ENCODE measurements at places on chromosomes 16 and 17. TPM values are rescaled to one million over a fixed set of nuclear protein-coding genes. Genes with fewer than 3 reads are reported as not detected.

The SMIM5 gene
- total RNA-seq: 0.22 TPM

The GSG1L gene
- total RNA-seq: not detected

The KRTAP16-1 gene
- not detected for total RNA-seq

The FN3K gene
- 2.4 TPM for total RNA-seq

The PTX4 gene
- total RNA-seq: not detected
